ENCODE measurements at places on chromosomes 1 and 21.

DNA sequence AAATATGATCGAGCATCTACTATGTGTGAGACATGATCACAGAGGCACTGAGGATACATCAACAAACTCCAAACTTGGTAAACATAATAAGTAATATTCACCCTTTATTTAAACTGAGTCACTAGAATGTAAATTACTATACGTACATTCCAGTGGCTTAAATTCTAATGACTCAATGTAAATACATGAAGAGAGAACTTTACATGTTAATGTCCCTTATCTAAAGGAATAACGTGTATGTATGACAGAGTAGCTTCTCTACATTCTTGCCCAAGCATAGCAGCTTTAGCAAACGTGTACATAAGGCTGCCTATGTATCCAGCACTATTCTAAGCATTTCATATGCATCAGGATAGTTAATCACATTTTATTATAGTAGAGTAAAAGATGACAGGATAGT, 111.8 kb upstream of the CYYR1 start:
- no peak for DNase-seq

- no peak for DNase-seq
Observed at GRCh38 chr1:223802032-223802431, 43.7 kb downstream of the TP53BP2 start.

DNA sequence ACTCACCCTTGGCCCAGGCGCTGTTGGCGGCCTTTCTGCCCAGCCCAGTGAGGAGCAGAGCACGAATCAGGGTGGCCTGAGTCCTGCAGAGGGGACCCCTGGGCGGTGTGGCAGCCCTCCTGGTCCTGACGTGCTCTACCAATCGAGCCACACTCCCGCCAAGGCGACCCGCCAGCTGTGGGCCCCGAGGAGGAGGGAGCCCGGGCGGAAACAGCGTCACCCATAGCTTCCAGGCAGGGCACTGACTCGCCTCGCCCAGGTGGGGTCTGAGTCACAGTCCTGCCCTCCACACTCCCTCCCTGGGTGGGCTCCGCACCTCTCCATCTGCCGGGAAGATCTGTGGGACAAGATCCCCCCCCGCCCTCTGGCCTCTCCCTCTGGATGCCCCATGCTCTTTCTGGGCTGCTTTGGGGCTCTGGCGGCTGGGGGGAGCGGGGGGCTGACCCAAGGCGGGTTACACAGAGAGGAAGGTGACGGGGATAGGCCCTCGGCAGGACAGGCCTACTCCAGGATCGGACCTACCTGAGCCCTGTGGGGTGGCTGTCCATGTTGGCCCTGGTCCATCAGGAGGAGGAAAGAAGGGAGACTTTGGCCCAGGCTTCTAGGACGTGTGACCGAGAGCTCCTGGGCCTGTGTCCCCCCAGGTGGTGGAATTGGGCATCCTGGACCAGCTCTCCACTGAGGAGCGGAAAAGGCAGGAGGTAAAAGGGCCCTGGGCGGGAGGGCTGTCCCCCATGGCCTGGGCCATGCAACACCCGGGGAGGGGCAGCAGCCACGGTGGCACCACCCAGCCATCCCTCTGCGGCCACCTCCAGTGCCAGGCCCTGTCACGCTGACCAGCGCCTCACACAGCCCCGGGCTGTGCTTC, 14.0 kb downstream of the ARHGEF16 start:
- peak; percentile 9 for DNase-seq

DNA sequence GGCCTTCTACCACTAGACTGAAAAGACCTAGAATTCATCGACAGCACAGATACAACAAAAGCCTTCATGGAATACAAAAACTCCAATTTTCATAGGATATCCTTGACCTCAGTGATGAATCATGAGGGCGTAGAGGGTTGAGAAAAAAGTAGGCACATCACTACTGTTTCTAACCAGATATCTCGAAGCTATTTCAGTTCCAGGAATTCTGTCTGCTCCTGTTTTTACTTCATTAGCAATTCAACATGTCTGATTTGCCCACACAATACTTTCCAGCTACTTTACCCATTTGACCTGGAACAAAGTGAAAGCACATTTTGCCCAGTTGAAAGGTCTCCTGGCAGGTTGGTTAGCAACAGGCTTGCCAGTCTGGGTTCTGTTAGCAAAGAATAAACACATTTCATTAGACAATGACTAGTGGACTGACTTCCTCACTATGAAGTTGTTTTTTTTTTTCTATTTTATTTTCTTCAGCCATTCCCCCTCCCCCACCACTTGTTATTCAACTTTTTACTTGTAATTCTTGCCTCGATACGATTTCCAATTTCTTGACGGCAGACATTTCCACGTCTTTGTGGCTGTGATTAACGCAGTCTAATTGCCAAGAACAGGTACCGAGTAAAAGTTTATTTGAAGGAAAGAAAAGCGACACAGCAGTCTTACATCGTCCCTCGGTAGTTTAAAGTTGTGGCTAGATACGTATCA, 4.0 kb upstream of the ZBTB18 start:
- DNase-seq: no peak

GRCh38 chr1:187157115-187157514, 328.4 kb downstream of the PLA2G4A start:
- no peak for DNase-seq

DNA sequence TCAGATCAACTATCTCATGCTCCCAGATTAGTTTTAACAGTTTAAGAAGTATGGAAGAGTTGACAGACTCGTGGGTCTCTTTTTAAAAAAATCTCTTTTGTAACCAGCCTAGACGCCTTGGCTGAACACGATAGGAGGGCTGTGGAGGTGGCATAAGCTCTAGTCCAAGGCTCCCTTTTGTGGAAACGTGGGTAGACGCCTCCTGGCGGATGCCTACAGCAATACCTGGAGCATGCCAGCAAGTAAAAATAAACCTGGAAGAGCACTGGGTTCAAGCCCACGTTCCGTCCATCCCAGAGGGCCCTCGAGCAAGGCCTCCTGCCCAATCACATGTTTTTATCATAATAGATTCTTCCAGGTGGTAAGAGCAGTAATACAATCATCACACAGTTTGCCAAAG, 87.9 kb downstream of the RGS7 start:
- peak; percentile 47 for DNase-seq

GRCh38 chr1:171803045-171803444, 21.6 kb downstream of the METTL13 start:
- no peak for DNase-seq

DNA sequence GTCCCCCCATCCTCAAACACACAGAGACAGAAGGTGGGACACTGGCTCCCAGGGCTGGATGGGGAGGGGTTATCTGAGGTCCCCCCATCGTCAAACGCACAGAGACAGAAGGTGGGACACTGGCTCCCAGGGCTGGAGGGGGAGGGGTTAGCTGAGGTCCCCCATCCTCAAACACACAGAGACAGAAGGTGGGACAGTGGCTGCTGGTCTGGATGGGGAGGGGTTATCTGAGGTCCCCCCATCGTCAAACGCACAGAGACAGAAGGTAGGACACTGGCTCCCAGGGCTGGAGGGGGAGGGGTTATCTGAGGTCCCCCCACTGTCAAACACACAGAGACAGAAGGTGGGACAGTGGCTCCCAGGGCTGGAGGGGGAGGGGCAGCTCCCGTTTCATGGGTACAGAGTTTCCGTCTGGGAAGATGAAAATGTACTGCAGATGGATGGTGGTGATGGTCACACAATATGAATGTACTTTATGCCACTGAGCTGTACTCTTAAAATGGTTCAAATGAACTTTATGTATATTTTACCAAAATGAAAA, 69.2 kb downstream of the SCCPDH start:
- DNase-seq: no peak

DNA sequence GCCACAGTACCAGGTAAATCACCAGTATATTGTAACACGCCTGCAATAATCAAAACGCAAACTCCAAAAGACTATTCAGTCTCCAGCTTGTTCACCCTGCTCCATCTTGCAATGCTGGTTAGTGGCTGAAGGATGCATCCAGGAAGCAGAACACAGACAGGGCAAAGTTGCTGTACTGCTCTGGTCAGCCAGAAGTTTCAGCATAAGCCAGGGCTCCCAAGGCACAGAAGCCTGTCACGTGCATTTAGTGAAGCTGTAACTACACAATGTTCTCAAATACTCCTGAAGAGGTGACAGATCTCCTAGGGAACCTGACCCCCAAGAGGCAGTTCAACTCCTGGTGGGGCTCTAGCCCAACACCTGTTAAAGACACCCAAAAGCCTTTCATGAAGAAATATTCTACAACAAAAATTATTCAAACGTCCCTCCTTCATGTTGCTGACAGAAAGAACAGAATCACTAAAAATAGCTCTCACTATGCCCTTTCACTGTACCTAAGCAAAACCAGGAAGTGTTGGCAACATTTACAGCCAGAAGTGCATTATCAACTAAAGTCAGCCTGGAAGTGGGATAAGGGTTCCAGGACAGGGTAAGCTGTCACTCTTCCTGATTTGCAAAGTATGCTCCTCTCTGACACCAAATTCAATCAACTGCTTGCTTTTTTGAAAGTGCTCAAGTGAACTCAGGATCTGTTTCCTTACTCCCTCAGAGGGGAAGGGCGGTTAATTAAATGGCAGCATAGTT, 52.1 kb downstream of the SLC35D1 start:
- no peak for DNase-seq

DNA sequence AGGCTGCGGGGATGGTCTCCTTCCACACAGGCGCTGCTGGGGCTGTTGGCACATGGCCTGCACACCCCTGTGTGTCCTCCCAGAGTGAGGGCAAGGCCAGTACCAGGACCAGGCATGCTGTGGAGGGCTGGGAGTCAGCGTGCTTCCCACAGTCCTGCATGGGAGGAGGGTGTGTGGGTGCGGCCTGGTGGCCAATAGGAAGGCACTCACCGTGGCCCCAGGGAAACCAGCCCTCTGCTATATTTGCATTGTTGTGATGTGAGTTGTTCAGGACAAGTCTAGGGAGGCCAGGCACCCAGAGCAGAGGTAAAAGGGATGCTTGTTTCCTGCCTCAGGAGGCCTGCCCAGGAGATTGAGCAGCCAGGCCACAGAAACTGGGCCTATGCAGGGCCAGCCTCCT, 59.5 kb downstream of the S100B start:
- DNase-seq: no peak
